MV-4-11 (cell line): ENCODE measurements at places on chromosomes 6 and 20.

DNA sequence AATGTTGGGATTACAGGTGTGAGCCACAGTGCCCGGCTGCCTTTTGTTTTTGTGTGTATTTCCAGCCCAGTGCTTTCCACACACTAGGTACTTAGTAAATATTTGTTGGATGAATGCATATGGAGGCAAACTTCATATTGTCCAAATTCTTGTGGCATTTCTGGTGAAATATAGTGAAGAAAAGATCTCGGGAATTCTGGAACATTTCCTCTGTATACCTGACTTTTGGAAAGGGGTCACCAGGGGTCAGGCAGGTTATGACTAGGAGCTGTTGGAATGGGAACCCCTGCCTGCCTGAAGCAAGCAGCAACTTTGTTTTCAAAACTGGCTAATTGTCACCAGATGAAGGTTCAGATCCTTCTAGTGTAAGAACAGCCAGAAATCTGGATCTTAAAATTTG lies 12.1 kb upstream of the SCP2D1 start:
- DNase-seq: no peak

GRCh38 chr6:87574237-87574804 lies 15.5 kb downstream of the RARS2 start:
- no peak for DNase-seq

- DNase-seq: peak; percentile 58
These were observed 25.3 kb upstream of the SLCO4A1 start for GRCh38 chr20:62616728-62617621.

DNA sequence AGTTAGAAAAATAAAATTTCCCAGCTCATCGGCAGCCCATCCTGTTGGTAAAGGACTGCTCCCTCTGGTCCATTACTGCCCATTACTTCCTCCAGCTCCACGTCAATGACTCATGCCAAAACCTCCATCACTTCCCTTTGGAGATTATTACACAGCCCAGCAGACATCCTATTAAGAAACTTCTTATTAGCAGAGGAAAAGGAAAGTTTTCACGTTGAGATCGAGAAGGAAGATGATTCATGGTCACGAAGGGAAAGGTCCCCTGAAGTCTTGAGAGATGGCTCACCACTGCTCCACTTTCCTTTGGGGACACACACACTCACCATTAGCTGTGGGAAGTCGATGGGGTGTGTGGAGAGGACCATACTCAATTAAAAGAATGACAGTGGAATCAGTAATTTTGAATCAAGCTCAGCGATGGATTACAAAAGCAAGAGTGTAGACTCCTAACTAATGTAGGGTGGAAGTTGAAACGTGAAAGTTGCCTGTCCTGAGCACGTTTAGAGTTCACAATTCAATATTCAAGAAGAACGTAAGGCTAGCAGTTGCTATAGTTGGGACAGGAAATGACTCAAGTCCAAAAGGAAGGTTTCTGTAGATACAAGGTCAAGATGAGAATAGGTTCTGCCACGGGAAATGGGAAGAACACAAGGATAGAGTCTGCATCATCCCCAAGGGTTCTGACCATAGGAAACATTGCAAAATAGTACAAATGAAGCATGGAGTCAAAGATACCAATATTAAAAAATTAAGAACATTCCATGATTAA lies 21.6 kb downstream of the SASH1 start:
- peak; percentile 80 for DNase-seq

DNA sequence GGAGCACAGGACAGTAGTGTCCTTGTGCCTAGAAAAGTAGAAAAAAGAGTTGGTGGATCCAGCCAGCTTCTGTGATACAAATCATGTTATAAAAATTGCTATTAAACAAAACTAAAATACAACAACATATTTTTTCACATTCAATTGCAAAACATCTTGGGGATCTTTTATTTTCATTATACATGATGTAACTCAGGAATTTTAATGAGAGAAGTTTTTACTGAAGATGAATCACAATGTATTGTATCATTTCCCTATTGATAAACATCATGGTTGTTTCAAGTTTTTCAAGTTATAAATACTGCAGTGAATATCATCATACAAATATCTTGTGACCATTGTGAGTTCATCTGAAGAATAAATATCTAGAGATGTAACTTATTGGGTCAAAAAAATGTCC lies 608.0 kb downstream of the PHF3 start:
- DNase-seq: no peak
